Uterine smooth muscle cell (primary cell): ENCODE measurements at places on chromosomes 1 and 21. TPM values are rescaled to one million over a fixed set of nuclear protein-coding genes. Genes with fewer than 3 reads are reported as not detected.

Gene MX1
- 9.9 and 19.6 TPM in 2 replicates for total RNA-seq

Gene HES5
- not detected in 2 replicates for total RNA-seq

Gene AUNIP
- 1.7 and 5.6 TPM in 2 replicates for total RNA-seq

Gene IL19
- not detected in 2 replicates for total RNA-seq

Gene ANGPTL3
- total RNA-seq: not detected in 2 replicates

Gene C1orf87
- total RNA-seq: not detected in 2 replicates

Gene FLG2
- total RNA-seq: under 0.01 TPM in 1 of 2 replicates, not detected in the other

Gene DCST2
- total RNA-seq: 0.11 TPM in 1 of 2 replicates, not detected in the other

Gene SCNM1
- total RNA-seq: 18.4 and 23.9 TPM in 2 replicates

Gene VSIG8
- 0.12 TPM in 1 of 2 replicates, not detected in the other for total RNA-seq

Gene OR2T33
- not detected in 2 replicates for total RNA-seq

Gene PRR9
- total RNA-seq: 0.12 and 1.2 TPM in 2 replicates

Gene TMCC2
- 3.2 and 4.7 TPM in 2 replicates for total RNA-seq

Gene CELA2A
- not detected in 2 replicates for total RNA-seq

Gene MYOG
- total RNA-seq: not detected in 2 replicates

Gene TNN
- total RNA-seq: under 0.01 TPM in 1 of 2 replicates, not detected in the other

Gene SPOCD1
- total RNA-seq: 71.4 and 85.6 TPM in 2 replicates

Gene PPM1J
- total RNA-seq: 1.1 and 1.8 TPM in 2 replicates

Gene AMY2B
- 2.9 and 7.1 TPM in 2 replicates for total RNA-seq

Gene TP73
- under 0.01 and 0.12 TPM in 2 replicates for total RNA-seq

Gene CTH
- total RNA-seq: 4.9 and 7.2 TPM in 2 replicates
